Stimulated activated CD8-positive, alpha-beta memory T cell treated with anti-CD3 and anti-CD28 coated beads, Interleukin-15, amount 100 ng/mL, for 1 hour (primary cell): ENCODE measurements at places on chromosomes 1 and 21.

DNA sequence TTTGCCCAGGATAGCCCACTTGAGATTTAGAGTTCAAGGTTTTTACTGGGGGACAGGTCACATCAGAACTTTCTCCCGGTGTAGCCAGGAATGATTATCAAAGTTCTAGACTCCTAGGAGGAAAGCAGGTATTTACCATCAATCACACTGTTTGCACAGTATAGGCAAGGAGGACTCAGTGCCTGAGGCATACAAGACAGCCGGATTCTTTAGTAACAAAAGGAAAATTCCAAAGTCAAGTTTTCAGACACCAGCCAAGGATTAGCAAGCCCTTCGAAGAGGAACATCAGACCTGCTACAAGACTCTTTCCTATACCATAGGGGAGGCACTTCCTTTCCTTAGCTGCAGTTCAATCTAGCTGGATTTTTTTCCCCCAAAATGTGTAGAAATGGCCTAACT, 197.8 kb upstream of the USP25 start:
- no peak for DNase-seq

DNA sequence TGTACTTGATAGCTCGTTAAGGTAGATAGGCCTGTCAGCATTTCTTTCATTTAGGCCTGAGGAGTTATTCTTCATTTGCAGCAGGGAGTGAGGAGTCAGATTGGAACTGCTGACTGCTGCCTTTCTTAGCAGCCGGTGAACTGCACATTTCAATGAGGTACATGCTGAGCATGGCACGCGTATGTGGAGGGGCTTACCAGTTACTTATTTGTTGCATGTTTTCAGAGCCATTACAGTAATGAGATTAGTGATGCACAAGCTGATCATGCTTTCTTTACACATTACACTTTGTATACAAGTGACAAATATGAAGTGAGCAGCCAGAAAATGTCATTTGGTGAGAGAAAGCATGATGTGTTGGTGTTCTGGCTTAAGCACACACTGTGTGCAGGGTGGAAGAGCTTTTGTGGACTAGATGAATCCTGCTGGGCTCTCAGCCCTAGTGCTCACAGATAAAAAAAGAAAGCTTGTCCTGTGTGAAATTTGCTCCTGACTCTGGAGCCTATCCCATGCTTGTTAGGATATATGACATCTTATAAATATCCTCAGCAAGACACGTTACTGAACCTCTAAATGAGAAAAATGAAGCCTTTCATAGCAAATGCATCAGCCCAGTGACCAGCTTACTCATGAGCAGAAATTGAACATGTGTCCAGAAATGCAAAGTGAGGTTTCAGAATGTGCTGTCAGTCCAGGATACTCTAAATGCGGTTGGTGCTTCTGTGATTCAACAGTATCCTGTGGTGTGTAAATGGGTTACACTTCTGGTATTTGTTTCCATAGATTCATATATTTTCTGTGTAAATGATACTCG, 574.7 kb upstream of the ADGRL2 start:
- DNase-seq, result no peak

GRCh38 chr1:22248746-22249145, 105.8 kb upstream of the WNT4 start:
- DNase-seq, result no peak

GRCh38 chr1:196148367-196148970, 459.8 kb downstream of the KCNT2 start:
- DNase-seq, result no peak

DNA sequence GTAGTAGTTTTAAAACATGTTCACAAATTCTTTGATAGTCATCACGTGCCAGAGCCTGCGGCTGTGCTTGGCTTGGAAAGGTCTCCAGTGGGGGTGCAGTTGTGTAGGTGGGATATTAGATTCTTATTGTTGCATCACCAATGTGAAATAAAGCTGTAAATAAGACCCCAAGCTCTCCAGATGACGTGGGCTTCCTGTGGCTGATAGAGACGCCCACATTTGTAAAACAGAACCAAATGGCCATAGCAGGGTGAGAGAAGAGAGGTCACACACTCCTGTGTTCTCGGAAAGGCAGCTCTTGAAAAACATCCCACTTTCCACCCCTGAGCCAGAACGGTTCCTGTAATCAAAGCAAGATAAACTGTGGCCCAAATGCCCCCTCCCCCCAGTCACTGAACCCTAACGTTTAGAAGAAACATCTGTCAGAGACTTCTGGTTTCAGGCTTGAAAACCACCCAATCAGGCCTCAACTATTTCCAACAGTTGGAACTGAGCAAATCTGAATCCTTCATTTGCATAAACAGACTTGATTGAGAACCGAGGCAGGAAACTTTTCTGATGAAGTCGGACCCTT, 6.6 kb upstream of the NTPCR start:
- no peak for DNase-seq

DNA sequence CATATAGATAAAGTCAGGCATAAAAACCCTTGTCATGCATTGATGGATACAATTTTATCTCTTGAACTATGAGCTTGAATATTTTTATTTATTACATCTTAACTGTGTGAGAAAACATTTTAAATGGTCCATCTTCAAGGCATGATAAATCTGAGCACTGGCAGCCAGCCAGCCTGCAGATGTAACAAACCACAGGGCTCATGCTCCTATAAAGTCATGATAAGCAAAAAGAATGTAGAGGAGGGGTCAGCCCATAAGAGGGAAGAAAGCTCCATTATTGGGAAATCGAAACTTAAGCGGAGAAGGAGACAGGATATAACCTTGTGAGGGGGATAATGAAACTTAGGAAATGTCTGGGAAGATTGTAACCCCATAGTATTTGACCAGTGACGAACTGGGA, 839.0 kb downstream of the LRRIQ3 start:
- DNase-seq, result no peak

GRCh38 chr1:24540906-24541710, 14.8 kb upstream of the NCMAP start:
- DNase-seq, result no peak

- no peak for DNase-seq
Measured at GRCh38 chr1:186244825-186245224, 130.2 kb downstream of the TPR start.

GRCh38 chr1:50350868-50351267, 72.4 kb downstream of the DMRTA2 start:
- no peak for DNase-seq

DNA sequence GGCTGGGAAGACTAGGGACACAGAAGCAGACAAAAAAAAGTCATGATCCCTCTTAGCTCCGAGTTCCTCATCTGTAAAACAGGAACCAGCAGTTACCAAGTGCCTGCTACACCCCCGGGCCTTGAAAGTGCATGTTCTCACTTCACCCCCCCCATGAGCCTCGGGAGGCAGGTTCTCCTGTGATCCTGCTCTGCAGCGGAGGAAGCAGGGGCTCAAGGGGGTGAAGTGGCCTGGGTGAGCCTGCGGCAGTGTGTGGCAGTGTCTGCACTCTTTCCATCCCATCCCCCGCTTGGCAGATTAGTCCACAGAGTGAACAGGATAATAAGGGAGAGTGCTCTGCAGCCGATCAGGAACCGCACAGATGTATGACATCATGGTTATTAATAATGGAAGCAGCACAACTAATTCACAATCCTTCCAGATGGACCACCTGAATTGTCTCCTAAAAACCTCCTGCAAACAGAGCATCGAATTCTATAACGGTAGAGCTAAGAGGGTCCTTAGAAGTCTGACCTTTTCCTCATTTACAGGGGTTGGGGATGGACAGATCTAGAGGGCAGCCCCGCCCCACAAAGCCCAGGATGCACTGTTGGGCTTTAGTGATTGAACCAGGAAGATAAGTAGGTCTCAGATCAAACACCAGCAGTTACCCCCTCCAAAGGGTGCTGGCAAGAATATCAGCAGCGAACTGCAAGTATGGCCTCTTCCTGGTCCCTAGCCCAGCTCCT, 174.1 kb upstream of the EDN2 start:
- DNase-seq, result no peak

- DNase-seq, result no peak
Measured at GRCh38 chr1:100411019-100411418, 58.7 kb downstream of the CDC14A start.

- DNase-seq, result no peak
Measured at GRCh38 chr21:41183575-41183974, 15.6 kb downstream of the BACE2 start.

GRCh38 chr1:69919129-69919921, 286.1 kb downstream of the LRRC40 start:
- DNase-seq, result no peak

GRCh38 chr1:209435654-209436566, 147.6 kb upstream of the CAMK1G start:
- no peak for DNase-seq

- DNase-seq, result no peak
Measured at GRCh38 chr1:109357616-109358015, 40.1 kb downstream of the SORT1 start.

- DNase-seq, result no peak
Measured at GRCh38 chr1:163796394-163796821, 474.7 kb downstream of the NUF2 start.

DNA sequence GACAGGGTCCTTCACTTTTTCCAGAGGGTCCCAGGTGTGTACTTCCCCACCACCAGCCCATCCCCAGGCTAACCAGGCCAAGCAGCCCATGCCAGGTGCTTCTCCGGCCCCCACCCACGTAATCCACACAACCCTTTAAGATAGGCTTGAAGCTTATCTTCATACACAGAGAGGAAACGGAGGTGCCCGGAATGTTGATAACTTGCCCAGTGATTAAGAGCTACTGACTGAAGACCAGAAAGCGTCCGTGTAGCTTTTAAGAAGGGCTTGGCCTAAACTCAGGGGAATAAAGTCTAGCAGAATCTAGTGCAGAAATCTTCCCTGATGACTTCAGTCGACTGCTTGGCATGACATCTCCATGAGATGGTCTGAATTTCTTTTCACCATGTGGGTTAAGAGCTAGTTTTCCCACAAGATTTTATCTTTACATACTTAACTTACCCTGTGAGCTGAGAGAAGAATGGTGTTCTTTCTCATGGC, 138.7 kb downstream of the GALNT2 start:
- DNase-seq, result no peak

DNA sequence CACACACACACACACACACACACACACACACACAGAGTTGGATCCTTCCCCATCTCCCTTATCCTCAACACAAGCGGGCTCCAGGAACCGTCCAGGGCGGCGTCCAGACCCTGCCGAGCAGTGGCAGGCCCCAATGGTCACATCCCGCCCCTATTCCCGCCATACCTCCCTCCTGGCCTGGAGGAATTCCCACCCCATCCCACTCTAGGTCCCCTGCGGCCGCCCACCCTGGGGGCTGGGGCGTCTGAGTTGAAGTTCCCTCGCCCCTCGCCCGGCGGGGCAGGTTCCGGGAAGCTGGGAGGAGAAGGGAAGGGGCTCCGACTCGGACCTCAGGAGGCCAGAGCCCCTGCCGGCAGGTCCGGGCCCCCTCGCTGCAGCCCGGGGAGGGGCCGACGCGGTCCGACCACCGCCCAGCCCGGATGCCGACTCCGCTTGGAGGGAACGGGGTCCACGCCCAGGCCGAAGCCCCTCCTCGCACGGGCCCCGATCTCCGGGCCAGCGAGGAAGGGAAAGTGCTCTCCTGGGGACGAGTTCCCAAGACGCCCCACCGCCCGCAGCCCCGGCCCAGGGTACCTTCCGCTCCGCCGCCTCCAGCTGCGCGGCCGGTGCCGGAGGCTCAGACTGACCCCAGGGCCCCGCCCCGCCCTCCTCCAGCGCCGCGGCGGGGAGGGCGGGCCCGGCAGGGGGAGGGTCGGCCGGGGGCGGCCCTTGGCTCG, at the start of gene RHOC:
RHOC (minus strand) TSS at position 623 of the 716 bp plus-strand sequence. CDS start 3,328 bp downstream, outside the sequence.
- DNase-seq, result no peak

- no peak for DNase-seq
Measured at GRCh38 chr1:13623021-13623637, 39.5 kb downstream of the PDPN start.

GRCh38 chr21:41817228-41817627, 50.4 kb upstream of the RIPK4 start:
- no peak for DNase-seq

GRCh38 chr1:91022518-91022929, 689 bp upstream of the ZNF644 start:
- no peak for DNase-seq

- no peak for DNase-seq
Measured at GRCh38 chr1:64135462-64136223, 67.8 kb upstream of the UBE2U start.

DNA sequence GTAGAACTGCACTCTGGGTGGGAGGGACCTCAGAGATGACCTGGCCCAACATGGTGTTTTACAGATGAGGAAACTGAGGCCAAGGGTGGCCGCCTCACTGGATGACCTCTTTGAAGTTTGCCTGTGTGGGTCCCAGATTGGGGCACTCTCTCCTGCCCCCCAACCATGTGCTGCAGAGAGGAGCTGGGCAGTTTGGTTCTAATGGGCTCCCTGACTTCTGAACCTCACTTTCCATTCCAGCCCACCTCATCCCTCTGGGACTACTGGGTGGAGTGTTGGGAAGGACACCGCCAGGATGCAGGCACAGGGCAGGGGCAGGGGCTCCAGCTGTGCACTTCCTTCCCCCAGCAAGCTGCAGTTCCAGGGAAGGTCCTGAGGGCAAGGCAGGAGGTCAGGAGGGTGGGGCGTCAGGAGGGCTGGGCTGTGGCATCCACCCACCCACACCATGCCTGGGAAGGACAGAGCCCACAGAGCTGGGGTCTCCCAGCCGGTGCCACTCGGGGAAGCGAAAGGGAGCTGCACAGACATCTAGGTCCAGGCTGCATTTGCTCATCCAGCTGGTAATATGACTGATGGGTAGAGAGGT, 10.3 kb upstream of the EPS8L3 start:
- DNase-seq, result no peak

GRCh38 chr1:195064358-195064757, 1543.9 kb downstream of the KCNT2 start:
- DNase-seq, result no peak

DNA sequence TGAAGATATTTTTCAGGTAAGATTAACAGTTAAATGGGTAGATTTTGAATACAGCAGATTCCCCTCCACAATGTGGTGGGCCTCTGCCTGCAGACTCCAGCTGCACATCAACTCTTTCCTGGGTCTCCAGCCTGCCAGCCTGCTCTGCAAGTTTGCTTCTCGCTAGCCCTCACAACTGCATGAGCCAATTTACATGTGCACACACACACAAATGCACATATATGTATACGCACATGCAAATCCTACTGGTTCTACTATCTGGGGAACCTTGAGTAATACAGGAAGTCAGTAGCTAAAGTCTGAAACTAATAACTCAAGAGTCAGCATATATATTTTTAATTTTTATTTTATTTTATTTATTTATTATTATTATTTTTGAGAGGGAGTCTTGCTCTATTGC, 34.8 kb upstream of the QSOX1 start:
- DNase-seq, result no peak

- DNase-seq, result no peak
Measured at GRCh38 chr21:37263827-37264600, 3.1 kb downstream of the VPS26C start.

DNA sequence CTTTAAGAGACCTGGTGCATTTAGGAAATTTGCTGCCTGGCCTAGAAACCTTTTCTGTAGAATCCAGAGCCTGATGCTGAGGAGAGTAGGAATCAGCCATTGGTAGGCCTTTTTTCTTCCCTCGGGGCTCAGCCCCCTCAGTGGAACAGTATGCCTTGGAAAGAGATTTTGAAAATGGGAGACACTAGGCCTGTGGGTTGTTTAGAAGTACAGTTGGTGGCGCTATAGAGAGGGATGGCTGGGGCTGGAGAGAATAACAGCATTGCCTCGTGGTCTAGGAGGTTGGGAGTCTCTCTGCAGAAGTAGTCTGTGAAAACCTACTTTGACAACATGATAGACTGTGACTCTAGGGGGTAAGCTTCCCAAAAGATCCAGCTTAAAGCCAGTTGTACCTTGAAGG, 8.2 kb downstream of the KIF2C start:
- DNase-seq, result no peak

GRCh38 chr1:224626042-224626441, 9.9 kb downstream of the CNIH3 start:
- no peak for DNase-seq

- no peak for DNase-seq
Measured at GRCh38 chr1:245694753-245695195, 540.0 kb downstream of the KIF26B start.
